Iris pigment epithelial cell (primary cell): ENCODE measurements at places on chromosomes 3 and 15.

GRCh38 chr3:102511639-102512038 is 76.8 kb downstream of the ZPLD1 start:
- DNase-seq, result no peak

DNA sequence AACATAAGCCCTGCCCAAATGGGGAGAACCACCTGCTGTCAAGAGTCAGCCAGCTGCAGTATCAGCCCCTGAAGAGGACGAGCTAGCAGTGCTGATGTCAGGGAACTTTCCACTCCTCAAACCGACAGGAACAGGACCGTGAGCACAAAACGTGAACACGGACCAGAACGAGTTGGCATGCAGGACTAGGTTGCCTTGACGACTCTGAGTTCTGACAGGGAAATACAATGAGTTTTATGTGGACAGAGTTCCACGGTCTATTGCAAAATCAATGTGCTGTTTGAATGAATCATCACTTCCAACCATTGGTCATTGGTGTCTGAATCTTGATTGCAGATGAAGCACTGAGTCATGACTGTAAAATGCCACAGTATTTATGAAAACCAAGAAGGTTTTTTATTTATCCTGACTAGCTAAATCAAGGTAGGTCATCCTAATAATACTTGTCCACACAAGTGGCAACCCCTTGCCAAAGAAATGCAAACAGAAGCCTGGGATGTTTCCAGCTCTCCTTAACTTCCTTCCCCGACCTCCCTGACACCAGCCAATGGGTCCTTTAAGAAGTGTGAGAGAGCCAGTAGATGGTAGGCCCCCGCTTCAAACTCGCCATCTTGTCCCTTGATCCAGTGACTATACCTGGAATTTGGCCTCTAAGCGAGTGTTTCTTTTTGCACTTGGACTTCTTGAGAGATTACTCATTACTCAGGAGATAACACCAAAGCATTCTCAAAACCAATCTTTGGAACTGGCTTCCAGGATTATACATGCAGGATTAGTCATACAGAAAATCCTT is 119.6 kb downstream of the ASB7 start:
- DNase-seq, result peak; percentile 99

DNA sequence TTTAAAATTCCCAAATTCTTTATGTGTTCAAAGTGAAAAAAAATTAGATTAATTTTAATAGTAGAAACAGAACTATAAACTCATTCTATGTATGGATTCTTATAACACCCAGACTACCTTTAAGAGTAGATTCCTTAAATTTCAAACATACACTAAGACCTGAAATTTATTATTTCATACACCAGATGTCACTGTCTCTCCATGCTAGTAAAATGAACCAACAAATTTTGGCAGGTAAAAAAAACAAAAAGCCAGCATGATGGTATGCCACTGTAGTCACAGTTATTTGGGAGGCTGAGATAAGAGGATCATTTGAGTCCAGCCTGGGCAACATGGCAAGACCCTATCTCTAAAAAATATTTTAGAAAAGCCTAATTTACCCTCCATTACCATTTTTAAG is 461.3 kb upstream of the NAALADL2 start:
- peak; percentile 45 for DNase-seq

GRCh38 chr15:40928821-40929659 is at the start of gene DLL4:
Gene DLL4, plus strand, starts transcription at chr15:40929340. Its CDS starts 329 bp downstream, at chr15:40929669.
- DNase-seq, result peak; percentile 53

GRCh38 chr3:31105438-31106077 is 211.1 kb upstream of the GADL1 start:
- DNase-seq, result peak; percentile 96

- DNase-seq, result peak; percentile 57
Observed at GRCh38 chr3:111936967-111937366, 41.9 kb upstream of the ABHD10 start.

GRCh38 chr15:66923438-66923881 is 141.9 kb upstream of the SMAD3 start:
- peak; percentile 39 for DNase-seq

GRCh38 chr3:55750525-55750924 is 263.4 kb upstream of the WNT5A start:
- DNase-seq, result peak; percentile 94

DNA sequence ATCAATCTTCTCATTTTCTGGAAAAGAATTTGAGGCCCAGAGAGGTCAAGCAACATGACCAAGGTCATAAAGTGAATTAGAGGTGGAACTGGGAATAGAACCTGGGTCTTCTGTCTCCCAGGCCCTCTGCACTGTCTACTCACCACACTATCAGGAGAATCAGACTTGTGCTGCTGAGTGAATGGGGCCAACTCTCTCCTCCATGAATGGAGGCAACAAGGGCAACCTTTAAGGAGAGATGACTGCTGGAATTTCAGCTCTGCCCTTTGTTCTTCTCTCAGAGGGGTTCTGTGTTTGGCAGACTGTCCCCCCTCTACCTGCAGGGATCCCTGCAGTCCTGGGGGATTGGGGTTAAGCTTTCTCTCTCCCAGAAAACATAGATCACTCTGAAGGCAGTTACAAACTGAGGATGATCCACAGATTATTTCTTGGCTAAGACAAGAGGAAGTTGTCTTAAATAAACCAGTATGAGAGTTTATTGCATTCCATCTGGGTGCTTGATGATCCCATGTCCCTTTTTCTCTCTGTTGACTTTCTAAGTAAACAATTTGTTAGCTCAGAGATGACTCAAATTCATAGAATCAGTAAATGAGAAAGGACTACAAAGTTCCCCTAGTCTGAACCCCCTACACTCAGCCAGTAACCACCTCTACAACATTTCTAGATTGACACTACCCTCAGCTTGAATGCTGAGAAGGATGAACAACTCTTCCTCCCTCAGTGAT is 99.0 kb upstream of the LIPC start:
- DNase-seq, result peak; percentile 86

DNA sequence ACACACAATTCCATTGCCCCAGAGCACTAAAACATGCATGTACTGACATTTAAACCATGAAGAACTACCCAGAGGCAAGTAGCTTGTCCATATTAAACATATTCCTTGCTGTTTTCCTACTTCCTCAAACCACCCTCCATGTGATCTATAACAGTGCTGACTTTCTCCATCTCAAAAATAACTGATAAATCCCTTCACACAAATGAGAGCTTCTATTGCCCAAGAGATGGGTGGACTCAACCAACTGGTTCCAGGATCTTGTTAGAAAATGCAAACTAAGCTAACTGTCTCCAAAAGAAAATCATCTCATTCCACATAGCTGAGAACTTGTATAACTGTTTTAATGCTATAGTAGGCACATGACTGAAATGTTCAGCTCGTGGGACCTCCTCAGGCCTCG is 29.6 kb downstream of the DCLK3 start:
- no peak for DNase-seq

DNA sequence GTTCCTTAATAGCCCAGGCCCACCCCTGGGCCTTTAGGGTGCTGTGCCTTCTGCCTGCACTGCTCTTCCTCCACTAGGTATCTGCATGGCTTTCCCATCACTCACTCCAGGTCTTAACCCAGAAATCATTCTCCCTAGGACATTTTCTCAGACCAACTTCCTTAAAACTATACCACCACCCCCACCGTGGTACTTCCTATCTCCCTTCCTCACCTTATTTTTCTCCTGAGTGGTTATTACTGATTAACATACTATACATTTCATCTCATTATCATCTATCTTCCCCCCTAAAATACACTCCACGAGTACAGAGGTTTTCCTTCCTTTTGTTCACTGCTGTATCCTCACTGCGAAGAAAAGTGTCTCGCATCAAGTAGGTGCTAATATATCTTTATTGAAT is 115.2 kb downstream of the ANO10 start:
- DNase-seq, result no peak

- DNase-seq, result peak; percentile 7
Observed at GRCh38 chr3:154615471-154615870, 185.5 kb upstream of the GPR149 start.

- peak; percentile 19 for DNase-seq
Observed at GRCh38 chr15:73344056-73344455, 24.7 kb downstream of the HCN4 start.

DNA sequence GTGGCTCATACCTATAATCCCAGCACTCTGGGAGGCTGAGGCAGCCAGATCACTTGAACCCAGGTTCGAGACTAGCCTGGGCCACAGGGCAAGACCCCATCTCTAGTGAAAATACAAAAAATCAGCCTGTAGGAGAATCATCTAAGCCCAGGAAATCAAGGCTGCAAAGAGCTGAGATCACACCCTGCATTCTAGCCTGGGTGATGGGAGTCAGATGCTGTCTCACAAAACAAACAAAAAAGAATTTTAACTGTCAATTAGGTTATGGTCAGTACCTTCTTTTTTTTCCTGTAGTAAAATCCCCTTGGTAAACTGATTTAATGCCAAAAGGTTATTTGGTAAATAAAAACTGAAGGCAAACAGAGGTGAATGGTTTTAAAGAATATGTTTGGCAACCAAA is 29.0 kb downstream of the TMCC1 start:
- DNase-seq, result no peak

DNA sequence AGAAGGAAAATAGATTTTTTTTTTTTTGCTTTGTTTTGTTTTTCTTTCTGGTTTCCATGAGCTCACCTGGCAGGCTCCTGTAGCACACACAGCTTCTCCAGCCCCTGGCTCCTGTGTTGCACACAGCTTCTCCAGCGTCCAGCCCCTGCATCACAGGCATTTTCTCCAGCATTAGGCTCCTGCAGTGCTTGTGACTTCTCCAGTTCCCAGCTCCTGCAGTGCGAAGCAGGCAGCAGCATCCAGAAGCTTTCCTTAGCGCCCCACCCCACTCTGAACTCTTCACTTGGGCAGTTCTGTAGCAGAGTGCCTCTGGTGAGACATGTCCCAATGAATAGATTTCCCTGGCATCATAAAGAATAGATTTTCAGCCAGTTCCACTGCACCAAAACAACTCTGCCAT is 5.5 kb upstream of the CCDC39 start:
- DNase-seq, result no peak

DNA sequence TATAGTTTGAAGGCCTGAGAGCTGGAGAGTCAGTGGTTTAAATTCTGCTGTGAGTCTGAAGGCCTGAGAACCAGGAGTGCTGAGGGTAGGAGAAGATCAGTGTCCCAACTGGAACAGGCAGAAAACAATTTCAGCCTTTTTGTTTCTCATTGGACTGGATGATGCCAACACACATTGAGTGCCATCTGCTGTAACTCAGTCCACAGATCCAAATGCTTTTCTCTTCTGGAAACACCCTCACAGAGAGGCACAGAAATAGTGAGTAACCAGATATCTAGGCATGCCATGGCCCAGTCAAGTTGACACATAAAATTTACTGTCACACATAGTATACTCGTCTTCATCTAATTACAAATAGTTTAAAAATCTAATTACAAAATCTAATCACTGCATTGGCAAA is 100.8 kb downstream of the NEO1 start:
- no peak for DNase-seq

DNA sequence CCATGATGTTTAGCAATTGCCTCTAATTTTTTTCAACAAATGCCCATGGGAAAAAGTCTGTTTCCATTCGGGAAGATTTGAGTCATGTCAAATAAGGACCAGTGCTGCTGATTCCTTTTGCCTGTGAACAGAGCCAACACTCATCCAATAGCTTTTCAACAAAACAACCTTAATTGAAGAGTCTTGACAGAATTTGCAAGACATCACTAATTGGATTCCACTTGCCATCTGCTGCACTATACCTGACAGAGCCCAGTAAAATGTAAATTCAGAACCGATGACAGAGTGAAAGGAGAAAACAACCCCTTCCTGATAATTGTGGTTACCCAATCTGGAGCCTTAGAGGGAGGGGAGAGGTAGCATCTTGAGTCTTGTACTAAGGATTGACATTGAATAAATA is 426.7 kb downstream of the AGBL1 start:
- DNase-seq, result no peak

- DNase-seq, result no peak
Observed at GRCh38 chr3:188826574-188826973, 345.2 kb upstream of the TPRG1 start.

- DNase-seq, result no peak
Observed at GRCh38 chr15:81909011-81909358, 136.8 kb downstream of the MEX3B start.

DNA sequence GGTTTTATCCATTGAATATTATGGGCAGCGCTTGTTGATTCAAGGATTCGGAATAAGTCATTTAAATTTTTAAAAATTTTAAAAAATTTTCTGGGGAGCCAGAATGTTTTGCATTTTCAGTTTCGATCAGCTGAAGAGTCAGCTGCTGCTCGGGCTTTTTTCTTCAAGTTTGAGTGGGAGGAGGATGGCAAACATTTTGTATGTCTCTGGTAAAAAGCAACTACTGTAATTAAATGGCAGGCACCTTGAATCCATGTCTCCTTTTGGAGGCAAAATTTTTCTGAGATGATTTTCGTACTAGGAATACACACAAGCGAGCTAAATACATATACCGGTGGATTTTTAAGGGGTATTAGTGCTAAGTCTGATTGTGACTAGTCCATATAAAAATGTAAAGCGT is 612 bp downstream of the C3orf38 start:
- peak; percentile 18 for DNase-seq

DNA sequence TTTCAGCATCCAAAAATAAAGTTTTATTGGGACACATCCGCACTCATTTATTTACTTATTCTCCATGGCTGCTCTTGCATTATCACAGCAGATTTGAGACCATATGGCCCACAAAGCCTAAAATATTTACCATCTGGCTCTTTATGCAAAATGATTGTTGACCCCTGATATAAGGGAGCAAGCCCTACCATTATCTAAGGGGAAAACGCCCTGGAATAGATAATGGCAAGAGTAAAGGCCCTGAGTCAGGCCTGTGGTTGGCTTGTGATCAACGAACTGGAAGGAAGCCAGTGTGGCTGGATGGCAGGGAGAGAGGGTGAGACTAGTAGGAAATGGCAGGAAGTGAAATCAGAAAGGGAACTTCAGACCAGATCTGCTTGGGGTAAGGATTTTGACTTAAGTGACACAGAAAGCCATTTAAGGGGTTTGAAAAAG is 24.6 kb upstream of the DMXL2 start:
- DNase-seq, result peak; percentile 57

GRCh38 chr15:92407321-92407720 is 13.6 kb downstream of the ST8SIA2 start:
- DNase-seq, result no peak

DNA sequence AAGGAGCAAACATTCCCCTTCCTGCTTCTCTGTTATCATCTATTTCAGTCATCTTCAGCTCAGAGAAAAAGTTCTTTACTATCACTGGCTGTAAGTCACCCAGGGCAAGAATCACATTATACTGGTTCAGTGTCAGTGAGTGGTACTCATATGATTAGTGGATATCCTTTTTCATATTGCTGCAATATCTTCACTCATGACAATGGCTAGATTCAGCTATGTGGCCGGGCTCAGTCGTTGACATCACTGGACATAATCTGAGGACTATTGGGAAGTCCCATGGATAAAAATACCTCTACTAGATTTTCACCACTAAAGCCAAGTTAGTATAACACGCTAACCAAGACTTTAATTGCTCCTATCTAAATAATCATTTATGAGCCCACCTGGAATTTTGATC is 91.3 kb upstream of the UBE2E2 start:
- DNase-seq, result no peak

GRCh38 chr15:29139072-29139471 is 130.6 kb downstream of the NSMCE3 start:
- no peak for DNase-seq

- peak; percentile 31 for DNase-seq
Observed at GRCh38 chr3:185687271-185687878, 101.3 kb downstream of the SENP2 start.

GRCh38 chr3:141346007-141346406 is 22.3 kb upstream of the ZBTB38 start:
- DNase-seq, result no peak

GRCh38 chr15:91289324-91289723 is 189.3 kb downstream of the SV2B start:
- DNase-seq, result no peak
